ENCODE measurements at places on chromosomes 1 and 21. TPM values are rescaled to one million over a fixed set of nuclear protein-coding genes. Genes with fewer than 3 reads are reported as not detected.

- DNase-seq, result no peak
Observed at GRCh38 chr1:50929376-50929958, 30.6 kb downstream of the FAF1 start.

The LINGO4 gene
- 0.07 TPM for total RNA-seq

DNA sequence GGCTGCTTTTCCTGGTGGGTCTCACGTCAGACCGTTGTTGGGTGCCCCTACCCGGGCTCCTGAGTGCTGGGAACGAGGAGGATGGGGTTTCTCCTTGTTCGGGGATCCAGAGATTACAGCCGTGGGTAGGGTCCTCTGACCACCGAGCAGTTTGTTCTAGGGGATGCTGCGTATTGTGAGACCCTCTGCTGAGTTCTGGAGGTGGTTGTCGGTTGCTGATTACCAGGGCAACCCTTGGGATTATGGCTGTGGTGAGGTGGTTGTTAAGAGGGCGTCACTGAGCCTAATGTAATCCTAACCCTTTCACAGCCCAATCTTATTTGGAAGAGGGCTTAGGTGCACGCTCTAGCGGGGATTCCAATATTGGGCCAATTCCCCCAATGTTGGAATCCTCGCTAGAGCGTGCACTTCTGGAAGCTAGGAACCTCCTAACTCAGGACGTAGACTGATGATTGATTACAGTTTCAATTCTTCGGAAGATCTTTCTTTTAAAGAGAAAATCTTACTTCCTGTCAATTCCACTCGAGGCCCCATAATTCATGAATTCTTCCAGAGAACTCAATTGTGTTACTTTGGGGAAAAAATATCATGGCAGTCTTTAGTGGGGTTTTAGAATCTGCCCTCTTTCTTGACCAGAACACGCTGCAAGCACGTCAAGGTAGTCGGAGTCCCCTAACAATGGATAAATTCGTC is 483 bp downstream of the TCEANC2 start:
- DNase-seq, result no peak

The ASPM gene
- total RNA-seq, result 48.3 TPM

- DNase-seq, result no peak
Observed at GRCh38 chr1:9442278-9442846, 96.9 kb upstream of the SLC25A33 start.

Measured in H7 (cell line).